CD4-positive, alpha-beta T cell treated with Interferon alpha-2 for 1 hour (primary cell): ENCODE measurements at places on chromosomes 13 and 19.

DNA sequence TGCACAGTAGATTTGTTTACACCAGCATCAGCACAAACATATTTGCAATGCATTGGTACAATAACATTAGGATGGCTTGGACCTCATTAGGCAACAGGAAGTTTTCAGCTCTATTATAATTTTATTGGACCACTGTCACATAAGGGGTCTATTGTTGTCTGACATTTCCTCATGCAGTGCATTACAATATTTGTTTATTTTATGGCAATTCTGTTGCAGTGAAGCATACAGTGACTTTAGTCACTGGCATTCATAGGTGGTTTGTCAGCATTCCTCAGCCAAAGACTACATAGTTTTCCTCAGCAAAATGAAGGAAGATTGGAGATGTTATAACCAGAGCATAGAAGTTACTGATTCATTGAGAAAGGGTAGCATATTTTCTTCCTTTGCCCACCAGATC, 1732.9 kb downstream of the PCDH9 start:
- no peak for DNase-seq

GRCh38 chr13:85543144-85543543, 256.1 kb downstream of the SLITRK6 start:
- DNase-seq = no peak

GRCh38 chr19:645912-646778, 6.5 kb downstream of the FGF22 start:
- DNase-seq = no peak

DNA sequence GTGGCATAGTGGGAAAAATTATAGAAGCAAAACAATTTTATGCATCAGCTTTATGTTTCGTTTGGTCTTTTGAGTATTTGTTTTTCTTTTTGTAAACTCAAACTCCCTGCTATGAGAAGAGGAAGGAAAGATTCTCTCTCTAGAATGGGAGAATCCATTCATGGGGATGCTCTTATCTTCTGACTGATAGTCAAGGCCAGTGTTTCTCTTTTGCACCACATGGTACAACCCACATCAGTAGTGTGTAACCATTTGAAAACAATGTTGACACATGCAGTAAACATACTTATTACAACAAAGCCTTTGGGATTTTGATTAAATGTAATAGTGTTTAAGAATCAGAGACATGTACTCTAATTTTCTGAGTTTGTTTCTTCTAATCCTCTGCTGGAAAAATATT, 490.5 kb downstream of the MYO16 start:
- DNase-seq = no peak

GRCh38 chr13:99624936-99625540, 123.8 kb downstream of the TM9SF2 start:
- DNase-seq = no peak

DNA sequence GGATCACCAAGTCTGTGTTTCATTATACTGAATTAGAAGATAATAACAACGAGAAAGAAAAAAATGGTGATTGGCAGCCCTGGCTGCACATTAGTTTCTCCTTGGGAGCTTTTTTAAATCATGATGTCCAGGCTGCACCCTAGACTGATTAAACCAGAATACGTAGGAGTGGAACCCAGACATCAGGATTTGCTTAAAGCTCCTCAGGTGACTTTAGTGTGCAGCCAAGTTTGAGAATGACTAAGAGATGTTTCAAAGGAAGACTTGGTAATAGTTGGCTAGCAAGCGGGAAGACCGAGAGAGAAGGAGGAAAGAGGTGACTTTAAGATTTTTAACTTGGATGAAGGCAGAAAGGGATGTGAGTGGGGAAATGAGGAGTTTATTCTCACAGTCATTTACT, 71.4 kb upstream of the SERP2 start:
- DNase-seq = no peak

GRCh38 chr19:50553134-50553703, 15.0 kb downstream of the LRRC4B start:
- DNase-seq = no peak

DNA sequence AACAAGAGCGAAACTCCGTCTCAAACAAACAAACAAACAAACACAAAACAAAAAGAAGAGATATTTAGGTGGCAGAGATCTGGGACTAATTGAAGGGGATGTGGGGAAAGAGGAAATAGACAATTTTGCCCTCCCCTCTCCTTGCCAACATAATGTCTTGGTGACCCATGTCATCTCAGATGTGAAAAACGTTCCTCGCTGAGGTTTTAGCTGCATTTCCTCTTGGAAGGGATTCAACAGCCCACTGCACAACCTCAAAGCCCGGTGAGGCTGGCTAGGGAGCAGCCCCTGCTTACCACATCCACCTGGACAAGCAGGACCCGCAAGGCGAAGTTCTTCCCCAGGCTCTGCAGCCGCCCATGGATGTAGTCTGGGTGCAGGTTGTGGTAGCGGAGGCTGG, 4.9 kb downstream of the ERCC1 start:
- no peak for DNase-seq

- DNase-seq = no peak
Measured at GRCh38 chr19:10550336-10550735, 6.6 kb downstream of the ATG4D start.

DNA sequence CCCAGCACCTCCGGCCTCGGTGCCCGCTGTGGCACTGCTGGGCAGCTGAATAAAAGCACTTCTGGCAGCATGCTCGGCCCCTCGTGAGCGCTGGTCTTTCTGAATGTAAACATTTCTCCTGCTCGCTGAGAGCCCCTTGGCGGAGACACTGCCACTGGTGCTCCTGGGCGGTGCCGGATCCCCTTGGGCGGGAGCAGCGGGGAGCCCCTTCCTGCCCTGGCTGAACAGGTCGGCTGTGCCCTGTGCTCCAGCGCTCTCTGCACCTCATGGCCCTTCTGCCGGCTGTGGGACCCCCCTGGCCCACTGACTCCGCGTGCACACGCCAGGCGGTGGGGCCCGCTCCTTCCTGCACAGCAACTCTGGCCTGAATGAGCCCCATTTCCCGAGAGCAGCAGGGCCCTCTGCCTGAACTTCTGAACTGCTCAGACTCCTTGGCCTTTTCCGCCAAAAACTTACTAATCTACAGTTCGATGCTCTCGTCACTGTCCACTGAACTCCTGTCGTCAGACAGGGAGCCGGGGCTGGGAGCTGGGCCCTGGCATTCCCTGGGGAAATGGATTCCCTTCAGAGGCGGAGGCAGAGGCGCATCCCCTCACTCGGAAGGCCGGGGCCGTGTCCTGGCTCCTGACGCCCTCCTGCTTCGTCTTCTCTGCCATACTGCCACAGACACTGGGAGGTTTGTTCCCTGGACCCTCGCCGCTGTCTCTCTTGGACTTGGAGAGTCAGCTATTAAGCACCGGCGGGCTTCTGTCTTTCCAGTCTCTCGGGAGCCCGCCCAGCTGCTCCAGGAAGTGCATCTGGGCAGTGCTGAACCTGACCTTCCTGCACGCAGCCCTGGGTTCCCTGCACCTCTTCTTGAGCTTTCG, 14.2 kb downstream of the RB1 start:
- peak; percentile 8 for DNase-seq

GRCh38 chr13:29953542-29953941, 103.1 kb upstream of the UBL3 start:
- DNase-seq = no peak
